ENCODE measurements at places on chromosomes 1 and 21.

DNA sequence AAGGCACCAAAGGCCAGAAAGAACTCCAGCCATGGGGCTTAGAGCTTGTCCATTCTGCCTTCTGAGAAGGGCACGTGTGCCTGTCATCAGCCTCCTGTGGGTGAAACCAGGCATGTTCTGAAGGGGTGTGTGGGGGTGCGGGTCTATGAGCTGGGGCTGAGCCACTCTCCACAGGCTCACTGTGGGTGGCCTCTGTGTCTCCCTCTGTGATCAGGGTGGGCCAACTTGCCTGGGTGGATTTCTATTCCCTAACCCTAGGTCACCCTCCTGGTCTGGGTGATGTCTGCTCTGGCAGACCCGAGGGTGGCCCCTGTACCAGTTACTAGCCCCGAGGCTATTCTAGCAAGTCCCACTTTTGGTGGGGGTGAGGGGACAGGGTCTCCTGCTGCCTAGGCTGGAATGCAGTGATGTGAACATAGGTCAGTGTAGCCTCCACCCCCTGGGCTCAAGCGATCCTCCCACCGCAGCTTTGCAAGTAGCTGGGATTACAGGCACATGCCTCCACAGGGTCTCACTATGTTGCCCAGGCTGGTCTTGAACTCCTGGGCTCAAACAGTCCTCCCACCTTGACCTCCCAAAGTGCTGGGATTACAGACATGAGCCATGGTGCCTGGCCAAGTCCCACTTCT, 94.4 kb downstream of the TRIM11 start:
- DNase-seq: no peak

DNA sequence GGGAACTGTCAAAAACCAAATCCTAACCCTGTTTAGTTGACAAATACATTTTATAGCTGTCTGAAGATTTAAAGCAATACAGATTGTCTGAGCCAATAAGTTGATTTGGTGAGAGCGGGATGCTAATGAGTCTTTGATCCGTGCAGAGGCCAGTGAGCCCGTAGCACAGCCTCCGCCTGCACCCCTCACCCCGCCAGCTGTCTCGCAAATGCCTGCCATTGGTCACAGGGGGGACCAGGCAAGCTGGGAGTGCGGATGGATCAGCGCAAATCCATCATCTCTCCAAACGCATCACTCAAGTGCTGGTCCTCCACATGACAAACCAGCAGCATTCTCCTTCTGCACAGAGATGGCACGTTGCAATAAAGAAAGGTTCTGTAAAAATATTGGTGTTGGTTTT, 51.0 kb downstream of the ZBTB18 start:
- DNase-seq: no peak

DNA sequence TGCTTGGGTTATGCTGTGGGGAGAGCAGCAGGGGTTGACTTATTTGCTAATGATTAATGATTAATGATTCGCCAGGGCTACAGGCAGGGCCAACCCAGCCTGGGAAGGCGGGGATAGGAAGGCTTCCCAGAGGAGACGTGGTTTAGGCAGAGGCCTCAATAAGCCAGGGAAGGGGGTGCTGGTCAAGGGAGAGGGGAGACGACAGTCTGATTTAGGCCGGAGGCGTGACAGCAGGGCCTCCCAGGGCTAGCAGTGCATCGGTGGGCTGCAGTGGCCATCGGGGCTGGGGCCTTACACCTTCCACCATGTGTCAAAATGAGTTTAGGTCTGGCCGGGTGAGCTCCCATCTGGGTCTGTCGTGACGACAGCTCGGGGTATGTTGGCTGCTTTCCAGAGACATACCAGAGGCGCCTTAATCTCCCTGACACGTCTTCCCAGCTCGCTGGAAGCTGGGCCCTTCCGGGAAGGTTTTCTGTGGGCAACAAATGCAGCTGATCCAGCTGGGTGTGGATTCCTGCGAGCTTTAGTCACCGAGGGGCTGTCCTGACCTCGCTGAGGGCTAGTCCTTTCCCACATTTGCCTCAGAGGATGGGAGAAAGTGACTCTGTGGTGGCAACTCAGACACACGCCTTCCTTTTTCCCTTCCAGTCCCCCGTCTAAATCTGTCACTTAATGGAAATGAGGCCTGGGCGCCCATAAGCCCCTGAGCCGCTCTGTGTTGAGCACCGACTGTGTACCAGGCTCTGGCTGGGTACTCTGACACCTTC, 3.7 kb upstream of the SLC1A7 start:
- DNase-seq: no peak

- DNase-seq: no peak
Observed at GRCh38 chr1:67431869-67432578, 1.8 kb upstream of the SERBP1 start.

DNA sequence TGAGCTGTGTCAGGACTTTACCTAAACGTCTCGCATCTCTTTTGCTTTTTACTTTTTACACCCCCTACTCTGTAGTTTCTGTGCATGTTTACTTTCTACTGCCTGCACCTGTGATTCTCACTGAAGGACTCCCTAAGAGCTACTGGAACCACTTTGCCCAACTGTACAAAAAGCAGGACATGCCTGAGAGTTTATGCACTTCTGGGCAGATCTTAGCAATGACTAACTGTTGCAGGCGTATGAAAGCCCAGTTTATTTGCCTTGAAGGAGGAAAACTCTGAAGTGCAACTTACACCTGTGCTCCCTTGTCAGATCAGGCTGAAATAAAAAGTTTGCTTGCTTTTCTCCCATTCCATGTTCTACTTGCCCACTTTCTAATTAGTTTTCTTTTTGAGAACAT, 467.0 kb upstream of the USP24 start:
- DNase-seq: no peak

All from GM12864 (cell line).